Esophagus squamous epithelium (tissue), 5 donors: ENCODE measurements at places on chromosomes 5 and 9.

DNA sequence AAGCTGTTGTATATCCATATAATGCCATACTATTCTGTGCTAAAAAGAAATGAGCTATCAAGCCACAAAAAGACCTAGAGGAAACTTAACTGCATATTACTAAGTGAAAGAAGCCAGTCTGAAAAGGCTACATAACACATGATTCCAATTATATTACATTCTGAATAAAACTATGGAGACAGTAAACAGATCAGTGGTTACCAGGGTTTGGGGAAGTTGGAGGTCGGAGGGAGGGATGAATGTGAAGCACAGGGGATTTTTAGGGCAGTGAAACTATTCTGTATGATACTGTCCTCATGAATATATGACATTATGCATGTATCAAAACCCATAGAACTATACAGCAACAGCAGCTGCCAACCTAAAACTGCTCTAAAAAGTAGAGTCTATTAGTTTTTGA lies 5.6 kb upstream of the RFK start:
- DNase-seq = no peak

DNA sequence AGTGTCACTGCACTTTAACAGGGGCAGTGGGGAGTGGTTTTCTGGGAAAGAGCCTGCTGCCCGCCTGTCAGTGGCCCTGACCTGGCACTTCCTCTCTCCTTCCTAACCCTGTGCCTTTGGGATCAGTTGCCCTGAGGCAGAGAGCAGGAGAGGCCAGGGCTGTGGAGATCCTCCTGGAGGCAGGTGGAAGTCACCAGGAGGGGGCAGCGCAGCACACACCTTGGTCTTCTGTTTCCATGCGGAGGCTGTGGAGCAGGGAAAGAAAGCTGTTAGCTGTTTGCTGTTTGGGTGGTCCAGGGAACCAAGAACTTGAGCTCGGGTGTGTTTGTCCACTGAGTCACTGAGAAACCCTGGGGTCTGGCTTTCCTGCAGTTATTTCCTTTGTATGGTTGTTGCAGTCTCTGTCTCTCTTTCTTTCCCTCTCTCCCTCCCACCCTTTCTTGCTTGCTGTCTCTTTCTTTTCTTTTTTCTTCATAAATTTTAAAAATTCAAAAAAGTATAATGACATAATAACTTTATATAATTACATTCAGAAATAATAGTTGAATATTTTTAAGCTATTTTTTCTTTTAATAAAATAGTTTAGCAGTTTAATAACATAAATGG lies 28.1 kb downstream of the NTRK2 start:
- DNase-seq = no peak

DNA sequence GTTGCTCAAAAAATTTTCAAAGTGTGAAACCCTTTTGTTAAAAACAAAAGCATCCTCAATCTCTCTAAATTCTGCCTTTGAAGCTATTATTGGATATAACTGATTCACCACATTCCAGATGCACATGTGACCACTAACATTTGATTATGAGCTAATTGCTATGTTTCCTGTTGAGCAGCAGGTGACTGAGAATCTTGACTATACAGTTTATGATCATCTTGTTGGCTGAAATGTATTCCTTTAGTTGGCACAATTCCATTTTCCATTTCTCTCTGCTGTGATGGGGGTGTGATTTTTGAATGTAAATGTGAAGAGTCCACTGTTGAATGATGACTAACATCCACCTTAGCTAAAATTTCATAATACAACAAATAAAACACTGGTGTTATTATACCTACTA lies 10.7 kb downstream of the LYSMD3 start:
- no peak for DNase-seq

DNA sequence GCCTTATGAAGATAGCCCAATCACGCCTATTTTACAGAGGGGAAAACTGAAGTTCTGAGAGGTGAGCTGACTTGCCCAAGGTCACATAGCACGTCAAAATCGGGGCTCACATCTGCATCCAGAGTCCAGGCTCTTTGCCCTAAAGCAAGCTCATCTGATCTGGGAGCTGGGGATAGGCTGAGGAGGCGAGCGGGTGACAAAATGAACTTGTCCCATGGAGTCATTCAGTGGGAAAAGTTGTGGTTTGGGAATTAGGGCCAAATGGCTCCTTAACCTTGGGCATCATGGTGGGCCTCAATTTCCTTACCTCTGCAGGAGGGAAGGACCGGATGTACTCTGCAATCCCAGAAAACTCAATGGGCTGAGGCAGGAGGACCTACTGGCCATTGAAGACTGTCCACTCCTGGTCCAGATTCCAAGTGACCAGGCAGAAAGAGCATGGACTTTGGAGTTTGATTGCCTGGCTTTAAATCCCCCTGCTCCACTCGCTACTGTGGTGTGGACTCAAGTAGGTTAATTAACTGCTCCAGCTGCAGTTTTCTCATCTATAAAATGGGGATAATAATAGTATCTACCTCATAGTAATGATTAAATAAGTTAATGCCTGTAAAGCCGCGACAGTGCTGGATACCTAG lies 160.4 kb downstream of the RGS3 start:
- DNase-seq = no peak

DNA sequence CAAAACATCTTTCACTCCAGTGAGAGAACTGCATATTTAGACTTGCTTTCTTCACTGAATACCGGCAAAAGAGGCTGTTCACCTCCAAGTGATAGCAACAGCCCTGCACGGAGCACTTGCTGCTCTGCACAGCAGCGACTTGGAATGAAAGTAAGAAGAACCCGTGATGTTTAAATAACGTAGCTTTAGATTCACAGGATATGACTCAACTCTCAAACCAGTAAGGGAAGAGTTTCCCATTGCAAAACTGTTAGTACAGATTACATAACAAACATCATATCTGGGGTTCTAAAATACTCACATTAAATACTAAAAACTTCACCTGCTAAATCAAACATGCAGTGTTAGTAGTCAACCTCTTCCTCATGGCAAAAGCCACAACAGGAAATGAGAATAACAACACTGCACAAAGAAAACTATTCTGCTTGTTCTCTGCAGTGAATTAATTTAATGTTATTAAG lies 203.4 kb downstream of the MCTP1 start:
- no peak for DNase-seq

DNA sequence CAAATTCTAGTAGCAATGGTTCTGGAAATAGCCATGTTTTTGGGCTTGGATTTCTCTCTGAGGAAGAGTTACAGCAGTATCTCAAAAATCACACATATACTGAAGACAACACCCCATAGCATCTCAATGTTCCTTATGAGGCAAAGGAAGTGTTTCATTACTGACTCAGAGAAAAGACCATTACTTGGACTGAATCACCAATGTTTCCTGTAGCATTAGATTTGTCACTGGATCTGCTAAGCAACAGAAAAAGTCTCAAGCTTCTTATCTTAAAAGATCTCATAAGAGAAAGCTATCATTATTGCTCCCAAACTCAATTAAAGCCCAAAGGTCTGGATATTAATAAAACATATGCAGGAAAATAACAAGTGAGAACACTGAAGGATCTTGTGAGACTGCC lies 272.4 kb downstream of the ADAMTS6 start:
- no peak for DNase-seq

DNA sequence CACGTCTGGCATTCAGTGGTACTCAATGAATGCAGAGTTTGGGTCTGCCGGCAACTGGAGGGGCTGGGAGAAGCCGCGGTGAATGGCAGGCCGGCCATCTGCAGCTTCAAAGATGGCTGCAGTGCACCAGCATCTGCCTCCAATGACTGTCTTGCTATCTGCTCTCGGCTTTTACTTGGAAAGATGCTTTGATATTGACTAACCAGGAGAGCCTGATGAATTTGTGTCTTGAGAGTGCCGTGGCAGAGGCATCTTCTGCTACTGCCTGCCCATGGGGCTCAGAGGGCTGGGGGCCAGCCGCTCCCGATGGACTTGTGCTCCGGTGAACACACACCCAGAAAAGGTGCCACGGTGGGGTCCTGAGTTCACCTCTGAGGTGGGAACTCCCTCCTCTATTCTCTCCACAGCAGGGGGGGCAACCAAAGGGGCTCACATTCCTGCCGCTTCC lies 164.5 kb downstream of the COL23A1 start:
- DNase-seq = no peak

- DNase-seq = no peak
These were observed 52.6 kb downstream of the IPPK start for GRCh38 chr9:92617195-92617813.

- no peak for DNase-seq
These were observed 114.0 kb downstream of the MAT2B start for GRCh38 chr5:163619273-163619934.

DNA sequence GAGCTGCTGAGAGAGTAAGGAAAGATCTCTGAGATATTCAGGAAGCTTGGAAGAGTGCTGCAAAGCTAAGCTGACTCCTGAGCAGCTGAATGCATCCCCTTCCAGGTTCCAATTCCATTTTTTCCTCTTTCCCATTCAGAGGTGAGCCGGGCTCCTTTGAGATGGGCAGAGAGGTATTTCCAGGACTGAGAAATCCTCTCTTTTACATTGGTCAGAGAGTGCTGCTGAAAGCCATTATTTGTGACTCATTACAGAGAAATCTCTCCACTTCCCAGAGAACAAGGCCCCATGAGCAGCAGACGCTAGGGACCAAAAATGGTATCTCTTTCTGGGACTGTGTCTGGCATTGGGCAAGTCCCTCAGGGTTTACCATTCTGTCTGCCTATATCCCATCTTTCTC lies 3.7 kb downstream of the MCTP1 start:
- no peak for DNase-seq

DNA sequence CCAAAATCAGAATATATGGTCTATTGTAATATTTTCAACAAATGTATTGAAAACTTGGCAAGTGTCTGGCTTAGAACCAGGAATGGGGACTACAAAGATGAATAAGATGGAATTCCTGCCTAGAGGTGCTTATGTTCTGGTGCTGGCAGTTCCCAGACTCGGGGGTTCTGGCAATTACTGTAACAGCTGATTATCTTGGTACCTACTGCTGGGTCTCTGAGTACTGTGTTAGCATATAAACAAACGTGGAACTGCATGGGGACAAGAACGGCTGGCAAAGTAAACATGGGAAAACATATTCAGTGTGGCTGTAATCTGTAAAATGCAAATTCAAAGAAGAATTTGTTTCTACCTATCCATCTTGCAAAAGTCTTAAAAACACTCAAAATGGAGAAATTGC lies 89.9 kb downstream of the SLC24A2 start:
- no peak for DNase-seq

DNA sequence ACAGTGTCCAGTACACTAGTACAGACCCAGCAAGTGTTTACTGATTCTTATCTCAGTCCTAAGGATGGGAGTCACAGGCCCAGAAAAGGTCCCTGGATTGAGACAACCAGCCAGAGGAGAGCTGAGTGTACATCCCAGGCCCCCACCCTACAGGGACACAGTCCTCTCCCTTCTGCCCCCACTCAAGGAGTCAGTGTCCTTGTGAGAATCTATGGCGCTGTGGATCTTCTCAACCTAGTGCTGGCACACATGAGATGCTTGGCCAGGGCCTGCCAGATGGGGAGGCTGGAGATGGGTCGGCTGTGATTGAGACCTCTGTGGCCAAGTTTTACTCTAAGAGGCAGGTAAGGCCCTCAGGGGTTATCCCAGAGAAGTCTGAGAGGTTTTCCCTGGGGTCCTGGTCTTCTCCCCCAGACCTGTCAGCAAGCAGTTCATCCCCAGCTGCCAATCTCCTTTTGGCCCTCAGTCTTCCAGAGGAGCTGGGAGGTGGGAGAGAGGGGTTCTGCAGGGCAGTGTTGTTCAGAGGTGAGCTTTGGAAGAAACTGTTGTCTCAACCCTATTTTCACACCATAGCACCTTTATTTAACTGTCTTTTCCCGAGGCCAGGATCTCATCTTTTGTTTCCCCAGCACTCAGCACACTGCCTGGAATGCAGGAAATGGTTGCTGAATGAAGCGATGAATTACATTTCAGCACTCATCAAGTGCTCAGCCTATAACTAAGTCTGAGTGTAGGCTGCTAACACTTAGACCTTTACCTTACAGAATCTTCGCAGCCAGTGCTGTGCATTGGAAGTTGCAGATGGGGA lies 3.2 kb upstream of the NSD1 start:
- no peak for DNase-seq

DNA sequence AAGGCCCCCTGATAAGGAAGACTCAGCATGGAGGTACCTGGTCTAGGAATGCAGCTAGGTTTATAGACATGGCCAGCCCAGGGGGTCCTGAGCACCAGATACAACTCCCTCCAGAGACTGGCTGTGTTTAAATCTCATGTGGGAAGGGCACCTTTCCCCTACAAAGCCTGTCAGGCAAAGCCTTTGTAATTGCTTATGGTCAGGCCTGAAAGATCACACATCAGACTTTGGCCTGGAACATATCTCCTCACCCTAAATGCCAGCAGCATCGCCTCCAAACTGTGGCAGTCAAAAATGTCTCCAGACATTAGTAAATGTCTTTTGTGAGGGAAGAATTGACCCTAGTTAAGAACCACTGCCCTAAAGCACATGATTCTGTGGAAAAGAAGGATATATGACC lies 51.6 kb upstream of the MACIR start:
- DNase-seq = no peak

DNA sequence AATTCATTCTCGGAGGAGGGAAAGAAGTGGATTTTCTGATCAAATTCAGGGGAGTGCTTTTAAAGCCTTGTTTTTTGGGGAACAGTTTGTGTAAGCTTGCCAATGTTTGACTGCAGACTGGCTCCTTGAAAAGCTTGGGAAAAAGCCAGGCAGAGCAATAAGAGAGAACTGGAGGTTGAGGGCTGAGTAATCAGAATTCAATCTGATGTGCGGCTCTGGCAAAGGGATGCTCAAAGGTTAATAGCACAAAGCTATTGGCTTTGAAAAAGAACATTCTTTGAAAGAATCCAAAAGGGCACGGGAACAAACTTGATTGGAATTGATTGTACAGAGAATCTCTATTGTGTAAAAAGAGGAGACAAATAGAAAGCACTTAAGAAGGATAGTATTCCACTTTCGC lies 279.3 kb downstream of the YTHDC2 start:
- no peak for DNase-seq

DNA sequence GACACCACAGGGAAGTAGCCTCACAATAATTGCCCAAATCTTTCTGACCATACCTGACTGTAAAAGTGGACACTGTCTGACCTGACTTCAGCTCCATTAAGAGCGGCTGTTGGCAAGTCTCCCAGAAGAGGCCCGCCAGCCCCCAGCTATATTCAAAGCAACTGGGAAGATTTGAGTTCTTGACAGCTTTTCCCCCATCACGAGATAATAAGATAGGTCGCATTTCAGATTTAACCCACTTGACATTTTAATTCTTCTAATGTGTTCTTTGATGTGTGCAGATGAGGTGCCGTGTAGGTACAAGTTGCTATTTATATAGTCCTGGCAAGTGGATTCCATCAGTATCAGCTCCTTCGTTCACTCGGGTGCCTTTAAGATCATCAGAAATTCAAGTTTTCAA lies 345.7 kb downstream of the DRD1 start:
- DNase-seq = no peak

DNA sequence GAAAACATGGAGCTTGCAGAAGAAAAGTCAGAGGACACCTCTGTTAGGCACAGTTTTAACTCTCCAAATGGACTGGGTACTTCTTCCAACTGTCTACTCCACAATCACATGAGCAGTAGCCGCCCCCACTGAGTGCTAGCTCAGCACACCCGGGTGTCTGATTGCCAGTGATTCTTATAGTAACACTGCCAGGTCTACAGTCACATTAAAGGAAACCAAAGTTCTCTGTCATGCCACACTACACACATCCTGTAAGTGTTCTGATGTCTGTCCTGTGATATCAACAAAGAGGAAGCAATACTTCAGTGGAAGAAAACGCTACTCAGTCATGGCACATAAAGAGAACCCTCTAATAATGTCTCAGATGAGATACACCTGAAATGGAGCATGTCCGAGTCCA lies at the start of gene HAVCR2:
TSS of gene HAVCR2 (minus strand) at position 69 of the 400 bp plus-strand sequence. CDS start at position 8, 61 bp downstream.
- DNase-seq = no peak

GRCh38 chr5:56838409-56839039 lies 23.2 kb downstream of the MAP3K1 start:
- DNase-seq = no peak

GRCh38 chr5:123746683-123747360 lies 234.8 kb downstream of the CSNK1G3 start:
- no peak for DNase-seq
